ENCODE measurements at places on chromosomes 3 and 15.

DNA sequence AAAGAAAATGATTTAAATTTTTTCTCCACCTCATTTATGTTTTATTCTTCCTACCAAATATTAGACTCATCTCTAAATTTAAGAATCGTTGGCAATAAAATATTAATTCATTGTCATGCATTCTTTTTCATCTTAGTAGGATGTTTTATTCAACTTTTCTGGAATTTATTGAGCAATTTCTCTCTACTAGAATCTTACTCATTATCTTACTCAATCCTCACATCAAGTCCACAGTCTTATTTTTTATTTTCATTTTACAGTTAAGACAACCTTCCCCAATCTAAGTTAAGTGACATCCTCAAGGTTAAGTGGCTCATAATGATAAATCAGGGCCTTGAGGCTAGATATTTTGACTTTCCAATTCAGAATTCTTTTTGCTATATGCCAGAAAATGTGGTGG, 15.9 kb upstream of the ALDH1A2 start:
- DNase-seq = no peak

GRCh38 chr3:128052595-128053351, 536 bp downstream of the SEC61A1 start:
- no peak for DNase-seq

GRCh38 chr3:76500746-76501275, 539.1 kb upstream of the ROBO2 start:
- DNase-seq = peak; percentile 12

DNA sequence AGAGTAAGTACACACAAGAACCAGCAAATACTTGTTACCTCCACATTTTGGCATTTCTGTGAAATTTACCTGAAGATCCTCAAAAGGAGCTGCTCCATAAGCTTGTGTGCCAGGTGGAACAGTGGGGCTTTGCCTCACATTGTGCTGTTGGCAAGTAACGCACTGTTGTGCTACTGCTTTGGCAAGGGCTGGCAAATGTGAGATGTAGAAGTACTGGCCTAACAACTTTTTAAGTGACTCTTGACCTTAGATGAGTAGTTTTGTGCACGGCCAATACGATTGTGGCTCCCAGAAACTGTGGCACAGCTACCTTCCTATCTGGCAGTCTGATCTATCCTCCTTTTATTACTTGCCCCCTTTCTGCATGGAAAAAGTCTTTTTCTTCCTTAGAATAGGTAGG, 337.0 kb downstream of the KCNH8 start:
- DNase-seq = no peak

- DNase-seq = no peak
Measured at GRCh38 chr15:74891469-74891868, 1.6 kb downstream of the MPI start.

DNA sequence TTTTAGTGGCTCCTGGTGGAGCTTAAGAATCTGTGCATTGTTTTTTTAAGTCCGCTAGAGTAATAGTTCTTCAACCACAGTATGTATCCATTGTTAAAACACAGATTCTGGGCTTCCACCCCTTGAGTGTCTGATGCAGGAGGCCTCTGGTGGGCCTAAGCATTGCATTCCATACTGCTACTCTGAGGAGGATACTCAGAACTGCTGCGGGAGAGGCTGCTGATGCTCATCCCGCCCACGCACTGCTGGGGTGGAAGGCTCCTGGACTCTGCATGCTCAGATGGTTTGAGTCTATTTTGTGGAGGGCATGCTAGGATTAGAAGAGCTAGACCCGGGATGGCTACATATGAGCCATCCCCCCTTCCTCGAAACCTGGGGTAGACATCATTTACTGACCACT, 74.4 kb downstream of the THSD4 start:
- DNase-seq = no peak

GRCh38 chr3:154898916-154899315, 181.2 kb upstream of the MME start:
- DNase-seq = no peak

GRCh38 chr3:120928991-120929390, 21.0 kb downstream of the STXBP5L start:
- DNase-seq = no peak

DNA sequence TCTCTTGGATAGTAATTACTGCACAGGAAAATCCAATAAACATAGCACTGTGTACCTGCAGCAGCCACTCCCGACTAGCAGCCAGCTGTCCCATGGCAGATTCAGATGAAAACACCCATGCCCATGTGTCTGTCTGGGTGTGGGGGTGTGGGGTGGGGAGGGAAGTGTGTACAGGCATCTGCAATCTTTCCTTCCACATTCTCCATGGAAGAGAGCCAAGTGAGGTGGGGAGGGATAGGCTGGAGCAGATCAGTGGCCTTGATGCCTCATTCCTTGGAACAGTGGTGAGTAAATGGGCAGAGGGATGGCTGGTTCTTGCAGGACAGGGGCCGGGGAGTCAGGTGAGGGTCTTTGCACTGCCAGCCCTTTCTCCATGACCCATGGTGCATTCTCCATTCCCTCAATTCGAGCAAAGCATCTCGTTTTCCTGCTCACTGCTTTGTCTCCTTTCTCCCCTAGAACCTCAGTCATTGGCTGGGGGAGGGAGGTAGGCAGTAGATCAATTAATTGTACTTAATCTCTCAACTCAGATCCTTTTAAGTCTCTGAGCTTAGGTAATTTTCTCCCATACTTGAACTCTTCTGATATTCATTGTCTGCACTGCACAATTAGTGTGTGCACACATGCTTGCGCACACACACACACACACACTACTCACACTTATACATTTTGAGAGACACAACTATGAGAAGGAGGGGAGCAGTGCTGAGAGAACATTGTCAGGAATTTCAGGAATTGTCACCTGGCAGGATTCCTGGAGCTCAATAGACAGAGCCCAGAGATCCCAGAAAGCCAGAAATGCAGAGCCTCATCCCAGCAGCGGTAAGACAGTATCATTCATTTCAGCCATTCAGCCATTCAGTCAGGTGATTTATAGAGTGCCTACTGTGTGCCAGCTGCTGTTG, 31.9 kb downstream of the PDIA5 start:
- peak; percentile 53 for DNase-seq

DNA sequence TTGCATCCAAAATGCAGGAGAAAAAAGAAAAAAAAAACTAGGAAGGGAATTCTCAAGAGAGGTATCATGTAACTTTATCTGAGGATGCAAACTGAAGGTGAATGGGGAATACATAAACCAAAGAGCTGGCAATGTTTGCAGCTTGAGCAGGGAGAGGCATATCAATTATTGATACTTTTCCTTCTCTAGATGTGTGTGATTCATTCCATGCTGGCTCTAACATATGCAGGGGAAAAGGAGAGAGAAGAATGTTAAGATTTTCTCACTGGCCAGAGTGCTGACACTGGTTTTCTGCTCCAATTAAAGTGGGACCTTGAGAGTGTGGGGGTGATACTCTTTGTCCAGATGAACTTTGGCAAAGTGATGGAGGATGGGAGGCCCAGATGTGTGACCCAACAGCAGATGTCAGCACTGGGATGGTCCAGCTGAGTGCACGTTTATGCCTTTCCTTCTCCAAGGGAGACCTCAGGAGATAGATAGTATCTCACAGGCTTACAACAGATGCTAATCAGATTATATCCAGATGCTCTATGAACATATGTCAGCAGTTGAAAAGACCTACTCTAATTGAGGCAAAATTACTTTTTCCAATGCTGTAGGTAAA, 50.0 kb upstream of the PSMD6 start:
- no peak for DNase-seq

GRCh38 chr3:125585595-125586223, 9.6 kb downstream of the OSBPL11 start:
- DNase-seq = peak; percentile 54

- DNase-seq = no peak
Measured at GRCh38 chr15:72934921-72935320, 117.3 kb upstream of the NEO1 start.

- DNase-seq = no peak
Measured at GRCh38 chr3:97827741-97828471, 6.1 kb downstream of the CRYBG3 start.

DNA sequence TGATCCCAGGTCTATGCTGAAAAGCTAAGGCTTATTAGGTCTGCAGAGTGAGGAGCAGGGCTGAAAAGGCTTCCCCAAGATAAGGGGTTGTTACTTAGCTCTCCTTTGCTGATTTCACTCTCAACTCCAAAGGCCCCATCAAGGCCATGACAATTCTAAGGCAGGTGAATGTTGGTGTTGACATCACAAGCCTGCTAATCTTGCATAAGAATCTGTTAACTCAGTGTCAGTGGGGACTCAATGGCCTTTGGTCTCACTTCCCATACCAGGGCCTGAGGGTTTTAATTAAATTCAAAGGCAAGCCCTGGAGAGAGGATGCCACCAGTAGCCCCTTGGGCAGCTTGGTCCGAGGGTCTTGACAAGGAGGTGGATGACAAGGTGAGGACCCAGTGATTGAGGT, 9.4 kb upstream of the ALAS1 start:
- DNase-seq = no peak

DNA sequence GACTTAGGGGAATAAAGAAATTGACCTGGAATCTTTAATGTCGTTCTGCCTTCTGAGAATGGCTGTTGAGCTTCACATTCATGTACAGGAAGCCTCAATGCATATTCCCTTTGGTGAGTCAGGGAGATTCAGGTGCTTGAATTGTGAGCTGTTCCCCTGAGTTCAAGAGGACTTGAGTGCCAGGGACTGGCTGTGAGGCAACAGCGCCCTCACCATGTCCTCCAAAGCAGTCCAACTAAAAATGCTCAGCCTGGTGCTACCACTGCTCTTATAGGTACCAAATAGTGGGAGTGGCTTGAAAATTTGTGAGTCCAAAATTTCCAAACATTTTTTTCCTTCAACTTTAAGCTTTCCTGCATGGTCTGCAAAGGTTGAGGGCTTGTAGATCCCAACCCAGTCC, 54.1 kb downstream of the LEO1 start:
- no peak for DNase-seq

- DNase-seq = no peak
Measured at GRCh38 chr15:28101201-28101600, 2.1 kb upstream of the OCA2 start.

DNA sequence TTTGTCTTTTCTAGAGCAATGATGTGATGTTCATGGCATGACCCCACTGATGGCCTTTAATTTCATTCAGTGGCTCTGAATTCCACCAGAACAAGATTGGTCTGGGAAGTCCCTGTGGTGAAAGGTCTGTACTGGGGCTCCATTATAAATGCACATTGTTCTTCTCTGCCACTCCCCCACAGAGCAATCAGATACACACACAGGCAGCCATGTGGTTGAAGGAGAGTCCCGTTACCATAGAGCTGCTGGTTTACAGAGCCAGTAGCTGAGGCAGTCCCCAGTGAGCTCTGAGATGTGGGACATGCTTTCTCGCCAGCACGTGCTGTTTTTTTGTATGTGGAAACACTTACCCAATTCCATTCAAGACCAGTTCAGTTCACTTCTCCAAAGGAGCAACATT, 172.7 kb upstream of the TRIM42 start:
- DNase-seq = no peak

GRCh38 chr15:89444241-89445225, 51.9 kb downstream of the RHCG start:
- DNase-seq = no peak

- DNase-seq = no peak
Measured at GRCh38 chr3:115148142-115148790, 1.2 kb upstream of the ZBTB20 start.

- DNase-seq = no peak
Measured at GRCh38 chr15:90286678-90287077, 21.2 kb downstream of the NGRN start.

- no peak for DNase-seq
Measured at GRCh38 chr3:34212656-34213055, 414.2 kb downstream of the PDCD6IP start.

DNA sequence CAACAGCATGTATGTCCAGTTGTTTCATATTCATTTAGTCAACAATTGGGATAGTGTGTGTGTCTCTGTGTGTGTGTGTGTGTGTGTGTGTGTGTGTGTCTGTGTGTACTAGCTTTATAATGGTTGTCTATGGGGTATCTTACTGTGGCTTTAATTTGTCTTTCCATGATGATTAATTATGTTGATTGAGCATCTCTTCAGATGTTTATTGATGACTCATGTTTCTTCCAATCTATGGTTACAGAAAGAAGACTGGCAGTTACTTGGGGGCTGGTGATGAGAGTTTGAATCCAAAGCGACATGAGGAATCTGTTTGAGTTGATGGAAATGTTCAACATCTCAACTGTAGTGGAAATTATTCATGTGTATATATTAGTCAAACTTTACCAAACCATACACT, 440.1 kb downstream of the ZNF385D start:
- DNase-seq = no peak

GRCh38 chr3:111980716-111981456, 2.1 kb downstream of the ABHD10 start:
- DNase-seq = no peak

DNA sequence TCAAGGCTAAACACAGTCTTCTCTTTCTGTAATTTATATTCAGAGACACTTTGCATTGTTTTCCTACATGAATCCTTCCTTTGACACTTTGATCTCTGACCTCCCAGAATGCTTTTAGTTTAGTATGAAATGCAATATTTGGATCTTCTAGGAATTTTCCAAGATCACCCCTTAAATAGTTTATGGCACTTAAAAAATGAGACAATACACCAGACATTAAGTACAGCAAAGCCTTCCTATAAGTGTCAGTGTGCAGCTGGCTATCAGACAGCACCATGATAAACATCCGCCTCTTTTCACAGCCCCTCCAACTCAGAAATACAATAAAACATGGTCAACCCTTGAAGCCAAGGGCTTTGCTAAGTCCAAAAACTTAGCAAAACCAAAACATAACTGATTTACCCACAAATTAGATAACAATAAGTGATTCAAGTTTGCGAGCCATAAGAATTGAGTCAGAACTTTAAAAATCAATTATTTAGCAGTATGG, 304.4 kb upstream of the LRRFIP2 start:
- DNase-seq = no peak

GRCh38 chr3:107598926-107599771, 76.4 kb downstream of the BBX start:
- DNase-seq = no peak

Data from fibroblast of skin of left quadriceps (primary cell).